ENCODE measurements at places on chromosomes 12 and 14.

GRCh38 chr14:58765418-58765831, 127.7 kb downstream of the DACT1 start:
- DNase-seq = no peak

DNA sequence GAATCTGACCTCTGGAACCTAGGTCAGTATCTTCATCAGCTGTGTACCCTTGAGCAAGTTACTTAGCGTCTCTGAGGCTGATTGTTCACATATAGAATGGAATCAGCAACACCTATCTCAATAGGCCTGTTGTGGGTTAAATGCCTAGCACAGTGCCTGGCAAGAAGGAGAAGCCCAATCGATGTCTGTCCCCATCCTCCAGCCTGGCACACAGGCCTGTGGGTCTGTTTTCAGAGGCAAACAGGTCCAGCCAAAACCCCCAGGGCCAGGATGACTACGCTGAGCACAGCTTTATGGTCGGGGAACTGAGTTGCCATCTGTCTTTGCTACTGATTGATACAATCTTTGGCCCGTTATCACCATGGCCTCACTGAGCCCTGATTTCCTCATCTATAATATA, 89.2 kb downstream of the NUAK1 start:
- no peak for DNase-seq

GRCh38 chr12:108907839-108908351, 28.0 kb downstream of the DAO start:
- DNase-seq = no peak

DNA sequence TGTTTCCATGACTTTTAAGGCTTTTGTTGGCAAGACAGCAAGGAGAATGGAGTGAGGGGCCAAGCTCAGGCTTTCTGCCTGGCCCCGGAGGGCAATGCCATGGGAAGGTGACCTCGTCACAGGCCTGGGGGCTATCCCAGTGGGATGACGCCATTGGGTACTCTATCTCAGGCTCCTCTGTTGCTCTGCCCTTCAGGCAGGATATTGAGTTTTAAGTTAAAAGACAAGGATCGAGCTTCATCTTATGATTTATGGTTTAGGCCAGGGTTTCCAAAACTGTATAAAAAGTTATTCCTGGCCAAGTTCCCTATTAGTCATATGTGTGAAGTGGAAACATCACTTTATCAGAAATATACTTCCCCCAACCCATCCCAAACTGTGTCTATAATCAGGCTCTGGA, 127.7 kb downstream of the ZFP36L1 start:
- no peak for DNase-seq

DNA sequence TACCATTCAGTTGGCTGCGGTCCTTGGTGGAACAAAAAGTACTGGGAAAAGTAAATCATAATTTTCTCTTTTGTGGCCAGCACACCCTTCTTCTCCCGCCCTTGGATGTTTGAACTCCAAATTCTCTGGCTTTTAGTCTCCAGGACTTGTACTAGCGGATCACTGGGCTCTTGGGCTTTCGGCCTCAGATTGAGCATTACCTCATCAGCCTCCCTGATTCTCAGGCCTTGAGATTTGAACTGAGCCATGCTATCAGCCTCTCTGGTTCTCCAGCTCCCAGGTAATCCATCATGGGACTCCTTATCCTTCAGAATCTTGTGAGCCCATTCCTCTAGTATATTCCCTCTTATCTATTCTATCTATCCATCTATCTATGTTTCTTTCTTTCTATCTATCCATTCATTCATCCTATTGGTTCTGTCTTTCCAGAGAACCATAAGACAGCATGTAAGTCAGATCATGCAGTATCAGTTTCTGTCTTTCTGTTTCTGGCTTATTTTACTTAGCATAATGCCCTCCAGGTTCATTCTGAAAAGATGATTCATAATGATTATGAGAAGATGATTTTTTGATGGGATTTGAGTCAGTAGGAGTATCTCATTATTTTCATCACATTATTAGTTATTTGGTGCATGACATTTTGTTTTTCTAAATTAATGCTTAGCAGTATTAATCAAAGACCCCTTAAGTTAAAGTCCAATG, 814.9 kb downstream of the LRFN5 start:
- DNase-seq = no peak

DNA sequence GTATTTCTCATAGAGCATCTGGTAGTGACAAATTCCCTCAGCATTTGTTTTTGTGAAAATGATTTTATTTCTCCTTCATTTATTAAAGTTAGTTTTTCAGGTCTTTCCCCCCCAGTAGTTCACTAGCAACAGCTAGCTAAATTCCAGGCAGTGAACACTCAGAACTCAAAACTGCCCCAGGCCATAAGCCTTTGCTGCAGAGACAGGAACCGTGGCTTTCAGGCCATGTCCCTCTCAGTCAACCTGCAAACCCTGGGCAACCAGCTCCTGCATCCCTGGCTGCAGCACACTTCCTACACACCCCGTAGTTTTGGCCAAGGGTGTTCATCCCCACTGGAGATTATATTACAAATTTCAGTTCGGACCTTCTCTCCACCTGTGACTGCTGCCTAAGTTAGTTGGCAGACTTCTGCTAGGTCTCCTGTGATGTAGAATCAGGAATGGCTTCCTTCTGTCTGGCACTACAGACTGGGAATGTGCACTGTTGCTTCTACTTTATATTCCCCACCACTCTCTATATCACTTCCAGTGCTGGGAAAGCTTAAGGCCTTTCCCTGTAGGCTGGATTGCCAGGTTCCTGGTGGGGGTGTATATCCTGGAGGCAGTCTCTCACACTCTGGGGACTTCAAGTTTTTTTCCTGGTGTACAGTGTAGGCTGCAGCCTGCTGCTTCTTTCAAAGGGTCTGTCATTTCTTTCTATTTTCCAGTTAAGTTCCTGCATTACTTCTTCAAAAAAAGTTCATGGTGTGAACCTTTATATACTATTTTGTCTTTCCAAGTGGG, 924.4 kb upstream of the LRFN5 start:
- DNase-seq = no peak

GRCh38 chr12:124098887-124099286, 125.9 kb downstream of the ZNF664 start:
- DNase-seq = no peak

- DNase-seq = no peak
Observed at GRCh38 chr14:71511152-71511551, 421.1 kb upstream of the RGS6 start.

DNA sequence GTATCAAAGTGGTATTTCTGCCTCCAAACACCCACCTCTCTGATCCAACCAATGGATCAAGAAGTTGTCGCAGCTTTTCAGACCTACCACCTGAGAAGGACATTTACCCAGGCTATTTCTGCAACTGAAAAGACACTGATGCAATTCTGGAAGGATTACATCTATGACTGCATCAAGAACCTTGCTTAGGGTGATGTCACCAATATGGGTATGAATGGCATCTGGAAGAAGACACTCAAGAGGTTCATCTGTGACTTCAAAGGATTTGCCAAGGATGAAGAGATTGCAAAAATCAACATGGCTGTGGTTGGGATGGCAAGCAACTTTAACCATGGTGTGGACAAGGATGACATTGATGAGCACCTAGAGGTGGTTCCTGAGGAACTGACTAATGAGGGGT, 154.2 kb downstream of the PCNX1 start:
- DNase-seq = no peak

DNA sequence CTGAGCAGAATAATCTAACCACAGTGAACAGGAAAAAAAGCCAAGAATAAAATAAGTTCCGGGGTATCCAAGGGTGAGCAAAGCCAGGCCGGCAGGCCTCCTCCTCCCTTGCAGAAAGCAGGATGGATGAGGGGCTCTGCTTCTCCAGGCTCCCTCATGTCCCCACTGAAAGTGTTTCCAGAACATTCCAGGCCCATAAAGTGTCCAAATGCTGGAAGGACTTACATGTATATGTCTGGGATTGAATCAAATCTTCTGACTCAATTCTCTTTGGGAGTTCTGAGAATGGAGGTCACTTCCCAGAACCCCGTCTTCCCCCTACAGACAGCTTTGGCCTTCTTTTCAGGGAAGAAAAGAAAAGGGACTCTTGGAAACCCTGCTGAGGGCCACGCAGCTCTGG, 25.0 kb upstream of the BDKRB1 start:
- DNase-seq = no peak

DNA sequence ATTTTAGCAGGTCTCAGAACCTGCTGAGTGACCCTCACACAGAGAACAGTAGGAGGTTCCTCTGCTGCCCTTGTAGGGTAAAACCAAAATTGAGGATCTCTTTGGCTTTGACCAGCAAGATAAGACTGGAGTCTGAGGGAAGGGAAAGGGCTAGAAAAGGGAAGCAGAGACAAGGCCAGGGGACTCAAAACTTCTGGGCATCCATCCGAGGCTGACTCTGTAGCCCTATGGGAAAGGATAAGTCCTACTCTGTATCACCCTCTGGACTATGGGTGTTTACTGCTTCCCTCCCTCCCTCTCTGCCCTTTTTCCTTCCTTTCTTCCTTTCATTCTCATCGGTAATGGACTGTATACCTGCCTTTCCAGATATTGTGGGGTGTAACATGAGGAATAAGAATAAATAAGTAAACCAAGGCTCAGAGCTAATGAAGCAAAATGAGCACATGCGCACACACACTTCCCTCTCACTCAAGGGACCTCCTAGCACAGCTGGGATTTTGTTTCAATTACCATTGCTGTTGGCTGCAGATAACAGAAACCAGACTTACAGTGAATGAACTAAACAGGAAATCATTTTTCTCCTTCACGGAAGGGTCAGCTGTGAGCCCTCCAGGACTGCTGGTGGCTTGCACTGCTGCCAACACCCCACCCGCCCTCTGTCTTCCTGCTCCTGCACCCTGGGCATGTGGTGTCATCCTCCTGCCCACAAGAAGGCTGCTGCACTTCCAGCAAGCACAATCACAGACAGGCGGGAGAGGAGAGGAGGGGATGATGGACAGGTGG, 404.4 kb upstream of the CCDC196 start:
- no peak for DNase-seq

- DNase-seq = no peak
Observed at GRCh38 chr12:23585782-23586163, 363.7 kb downstream of the SOX5 start.

- no peak for DNase-seq
Observed at GRCh38 chr12:104154286-104154685, 16.3 kb upstream of the NFYB start.

Measured in T1000 (cell line).